ENCODE measurements at places on chromosomes 7 and 10. TPM values are rescaled to one million over a fixed set of nuclear protein-coding genes. Genes with fewer than 3 reads are reported as not detected.

Gene FRMPD2
- total RNA-seq, result 1.2 TPM

Gene FEZF1
- not detected for total RNA-seq

Gene RBAK
- total RNA-seq, result 6.9 TPM

Gene PRRT4
- 1.1 TPM for total RNA-seq

Gene AKR1C3
- total RNA-seq, result 42.1 TPM

Gene LRRC4
- 2.9 TPM for total RNA-seq

GRCh38 chr10:92242910-92243671 is 47.8 kb downstream of the CPEB3 start:
- H3K4me1 ChIP-seq, result peaks cover 27% of the 10 kb centered on the region
- H3K4me3 ChIP-seq, result peak overlapping the region; percentile 73
- peak overlapping the region; percentile 92 for H3K27ac ChIP-seq
- no peaks in the 10 kb centered on the region for H3K36me3 ChIP-seq
- DNase-seq, result peak; percentile 69
- no peaks in the 10 kb centered on the region for H3K27me3 ChIP-seq

DNA sequence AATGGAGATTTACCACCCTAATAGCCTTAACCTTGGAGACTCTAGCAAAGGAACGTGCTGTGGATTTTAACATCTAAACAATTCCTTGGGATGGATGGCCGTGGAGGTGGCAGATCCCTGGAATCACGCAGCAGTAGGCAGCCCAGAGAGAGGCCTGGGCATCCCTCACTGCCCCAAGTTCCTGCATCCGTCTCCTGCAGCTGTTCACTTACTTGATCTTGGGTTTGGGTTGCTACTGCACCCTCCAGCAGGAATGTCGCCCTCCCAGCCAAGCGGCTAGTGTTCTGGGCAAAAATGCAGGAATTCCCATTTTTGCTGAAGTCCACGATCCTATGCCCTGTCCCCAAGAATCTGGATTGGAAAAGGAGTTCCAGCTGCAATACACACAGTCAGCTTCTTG is 166.7 kb upstream of the SH2B2 start:
- no peak for DNase-seq
- H3K36me3 ChIP-seq, result peaks cover 22% of the 10 kb centered on the region
- no peaks in the 10 kb centered on the region for H3K27me3 ChIP-seq
- peaks cover 3% of the 10 kb centered on the region for H3K4me1 ChIP-seq

DNA sequence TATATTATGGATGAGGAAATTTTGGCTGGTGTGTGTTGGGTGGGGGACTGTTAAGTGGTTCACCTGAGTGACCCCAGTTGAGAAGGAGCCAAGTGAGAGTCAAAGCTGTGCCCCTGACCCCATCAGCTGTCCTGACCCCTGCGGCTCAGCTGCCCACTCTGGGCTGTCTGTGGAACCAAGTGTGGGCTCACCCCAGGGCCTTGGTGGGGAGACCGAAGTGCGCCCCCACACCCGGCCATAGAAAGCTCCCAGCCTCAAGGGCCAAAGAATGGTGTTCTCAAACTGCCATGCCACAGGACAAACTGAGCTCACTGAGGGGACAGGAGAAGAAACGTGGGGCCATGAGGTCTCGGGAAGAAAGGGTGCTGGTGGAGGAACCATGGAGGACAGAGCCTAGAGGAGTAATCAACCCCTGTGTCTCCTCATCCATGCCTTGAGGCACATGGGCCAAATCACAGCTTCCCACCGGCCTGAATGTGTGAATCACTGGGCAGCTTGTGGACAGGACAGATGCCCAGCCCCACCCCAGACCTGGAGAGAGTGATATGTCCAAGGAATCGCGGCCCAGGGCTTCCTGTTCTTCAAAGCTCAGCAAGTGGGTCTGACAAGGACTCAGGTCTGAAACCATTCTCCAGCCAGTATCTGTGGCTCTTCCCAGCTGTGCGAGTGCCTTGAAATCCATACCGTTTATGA is 86.2 kb upstream of the CACUL1 start:
- no peak overlapping the region for H3K27ac ChIP-seq
- DNase-seq, result no peak
- H3K36me3 ChIP-seq, result no peaks in the 10 kb centered on the region
- H3K4me3 ChIP-seq, result no peak overlapping the region
- no peaks in the 10 kb centered on the region for H3K27me3 ChIP-seq

DNA sequence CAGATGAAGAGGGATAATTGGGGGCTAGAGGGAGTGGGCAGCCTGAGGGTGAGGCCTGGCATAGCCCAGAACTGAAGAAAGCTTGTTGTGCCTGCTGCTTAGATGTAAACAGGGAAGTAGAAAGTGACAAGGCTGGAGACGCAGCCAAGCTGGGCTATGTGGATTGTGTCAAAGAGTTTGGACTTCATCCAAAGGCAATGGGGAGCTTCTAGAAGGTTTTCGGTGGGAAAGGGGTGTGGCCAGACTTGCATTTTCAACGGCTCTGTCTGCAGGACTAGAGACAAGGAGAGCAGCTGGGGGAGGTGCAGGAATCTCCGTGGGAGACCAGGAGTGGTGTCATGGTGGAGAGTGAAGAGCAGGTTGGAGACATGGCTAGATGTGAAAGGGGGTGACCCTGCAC is 48.8 kb downstream of the GOLGA7B start:
- no peaks in the 10 kb centered on the region for H3K36me3 ChIP-seq
- no peaks in the 10 kb centered on the region for H3K27me3 ChIP-seq
- no peak overlapping the region for H3K4me3 ChIP-seq

DNA sequence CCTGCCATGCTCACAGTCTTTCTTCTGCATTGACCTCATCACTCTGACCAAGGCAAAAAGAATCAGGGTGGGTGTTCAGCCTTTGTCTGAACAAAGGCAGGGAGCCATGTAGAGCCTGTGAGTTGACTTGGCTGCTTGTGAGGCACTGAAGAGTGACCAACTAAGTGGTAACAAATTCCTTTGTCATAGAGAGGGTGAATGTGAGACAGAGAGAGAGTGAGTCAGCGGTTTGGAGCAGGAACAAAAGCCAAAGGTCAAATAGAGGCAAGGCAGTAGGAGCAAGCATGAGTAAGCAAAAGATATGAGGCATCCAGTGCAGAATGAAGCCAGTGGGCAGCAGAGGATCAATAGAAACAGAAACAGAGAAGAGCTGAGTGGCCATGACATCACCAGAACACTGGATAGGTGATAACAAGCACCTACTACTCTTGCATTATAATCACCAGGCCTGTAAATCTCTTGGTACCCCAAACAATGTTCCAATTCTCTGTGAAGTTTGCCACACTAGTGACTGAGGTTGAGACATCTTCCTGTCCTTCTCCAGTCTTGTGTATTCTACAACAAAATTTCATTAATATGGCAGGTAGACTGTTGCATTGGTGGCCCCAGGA is 116.2 kb upstream of the LAMB4 start:
- peak; percentile 59 for DNase-seq
- no peak overlapping the region for H3K27ac ChIP-seq
- H3K36me3 ChIP-seq, result no peaks in the 10 kb centered on the region
- no peak overlapping the region for H3K4me3 ChIP-seq
- no peaks in the 10 kb centered on the region for H3K27me3 ChIP-seq

- no peak overlapping the region for H3K27ac ChIP-seq
- no peak for DNase-seq
- no peaks in the 10 kb centered on the region for H3K27me3 ChIP-seq
- no peak overlapping the region for H3K4me3 ChIP-seq
- no peaks in the 10 kb centered on the region for H3K36me3 ChIP-seq
These were observed 9.2 kb downstream of the CLEC2L start for GRCh38 chr7:139532636-139533155.

DNA sequence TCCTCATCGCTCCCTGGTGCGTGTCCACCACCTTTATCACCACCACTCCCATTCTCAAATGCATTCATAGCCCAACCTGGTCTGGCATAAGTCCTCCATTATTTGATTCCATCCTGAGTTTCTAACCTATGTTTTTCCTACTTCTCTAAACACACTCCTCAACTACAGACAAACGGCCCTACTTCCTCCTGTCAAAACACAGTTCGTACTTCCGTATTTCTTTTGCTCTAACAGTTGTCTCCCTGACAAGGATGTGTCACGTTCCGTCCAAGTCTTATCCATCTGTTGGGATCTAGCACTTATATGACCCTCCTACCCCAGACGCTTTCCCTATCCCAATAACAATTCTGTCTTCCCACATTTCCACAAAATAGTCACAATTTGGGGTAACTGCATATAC is 46.8 kb downstream of the DOCK4 start:
- DNase-seq, result no peak
- no peaks in the 10 kb centered on the region for H3K36me3 ChIP-seq

DNA sequence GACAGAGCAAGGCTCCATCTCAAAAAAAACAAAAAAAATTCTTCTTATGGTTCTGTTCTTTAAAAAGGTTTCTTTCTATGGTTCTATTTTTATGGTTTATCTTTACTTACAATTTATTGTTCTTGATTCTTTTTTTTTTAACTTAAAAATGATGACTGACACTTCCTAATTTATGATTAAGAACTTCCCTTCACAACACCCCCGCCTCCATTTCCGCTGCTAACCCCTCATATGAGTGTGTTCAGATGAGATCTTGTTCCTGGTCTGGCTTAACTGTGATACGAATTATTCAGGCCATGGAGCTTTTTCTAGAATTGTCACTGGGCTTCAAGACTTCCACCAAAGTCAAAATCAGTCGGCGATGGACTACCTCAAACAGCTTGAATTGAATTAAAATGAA is 33.9 kb downstream of the PTER start:
- H3K27me3 ChIP-seq, result no peaks in the 10 kb centered on the region
- no peak overlapping the region for H3K4me3 ChIP-seq
- no peak overlapping the region for H3K27ac ChIP-seq
- no peaks in the 10 kb centered on the region for H3K4me1 ChIP-seq
- no peaks in the 10 kb centered on the region for H3K36me3 ChIP-seq

DNA sequence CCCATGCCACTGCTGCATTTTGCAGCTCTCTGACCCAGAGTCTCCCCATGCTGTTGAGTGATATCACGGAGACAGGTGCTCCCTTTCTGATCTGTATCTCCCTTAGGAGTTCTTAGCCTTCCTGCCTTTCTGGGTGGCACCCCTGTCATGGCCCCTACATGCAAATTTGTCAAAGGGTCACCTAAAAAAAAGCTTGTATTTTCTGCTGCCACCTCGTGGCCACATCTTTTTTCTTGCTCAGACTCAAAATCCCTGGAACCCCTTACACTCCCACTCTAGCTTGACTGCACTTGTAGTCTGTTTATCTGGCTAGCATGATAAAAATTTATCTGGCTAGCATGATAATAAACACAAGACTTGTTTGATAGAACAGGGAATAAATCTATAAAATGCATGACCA is 809.1 kb downstream of the SORCS1 start:
- no peak for DNase-seq
- H3K4me1 ChIP-seq, result no peaks in the 10 kb centered on the region
- no peaks in the 10 kb centered on the region for H3K36me3 ChIP-seq
- no peaks in the 10 kb centered on the region for H3K27me3 ChIP-seq
- H3K27ac ChIP-seq, result no peak overlapping the region

- H3K36me3 ChIP-seq, result no peaks in the 10 kb centered on the region
- H3K27ac ChIP-seq, result no peak overlapping the region
- no peak overlapping the region for H3K4me3 ChIP-seq
- no peaks in the 10 kb centered on the region for H3K4me1 ChIP-seq
- no peaks in the 10 kb centered on the region for H3K27me3 ChIP-seq
These were observed 84.9 kb upstream of the TCERG1L start for GRCh38 chr10:131396121-131397050.

DNA sequence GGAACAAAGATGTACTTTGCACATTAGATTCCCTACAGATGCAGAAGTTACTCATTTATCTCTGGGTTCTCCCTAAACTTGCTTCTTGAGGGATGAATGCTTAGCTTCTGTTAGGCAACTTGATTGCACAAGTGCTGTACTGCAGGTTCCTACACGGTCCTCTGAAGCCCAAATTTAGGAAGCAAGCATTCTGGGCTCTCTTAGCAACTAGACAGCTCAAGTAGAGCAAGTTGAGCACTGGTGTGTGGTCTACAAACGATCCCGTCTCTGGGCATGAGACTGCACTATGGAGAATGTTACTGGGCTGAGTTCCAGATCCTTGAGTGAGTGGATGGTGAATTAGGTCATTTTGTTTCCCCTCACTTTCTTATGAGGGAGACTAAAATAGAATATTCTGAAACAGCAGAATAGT is 14.3 kb downstream of the SEMA3D start:
- no peaks in the 10 kb centered on the region for H3K36me3 ChIP-seq
- no peaks in the 10 kb centered on the region for H3K27me3 ChIP-seq
- no peak overlapping the region for H3K27ac ChIP-seq
- no peak for DNase-seq

GRCh38 chr10:17645621-17646345 is 1.8 kb downstream of the STAM start:
- H3K36me3 ChIP-seq, result no peaks in the 10 kb centered on the region
- DNase-seq, result no peak
- H3K4me3 ChIP-seq, result peak overlapping the region; percentile 87
- H3K27ac ChIP-seq, result peak overlapping the region; percentile 95
- peaks cover 4% of the 10 kb centered on the region for H3K27me3 ChIP-seq

DNA sequence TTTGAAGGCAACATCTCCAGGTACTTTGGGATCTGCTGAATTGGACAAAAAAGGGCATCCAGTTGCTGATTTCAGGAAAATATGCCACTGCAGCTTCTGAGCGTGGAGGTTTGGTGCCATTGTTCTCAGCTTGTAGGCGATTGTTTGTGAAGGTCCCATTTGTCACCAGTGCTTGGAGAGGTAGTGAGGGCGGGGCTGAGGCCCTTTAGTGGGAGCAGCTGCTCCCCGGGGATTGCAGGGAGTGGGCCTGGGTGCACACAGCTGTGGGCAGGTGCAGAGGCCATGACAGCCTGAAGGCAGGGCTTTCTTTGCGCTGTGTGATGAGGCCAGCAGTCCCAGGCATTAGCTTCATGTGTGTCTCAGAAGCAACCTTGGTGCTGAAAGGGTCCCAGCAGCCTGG is 3.9 kb downstream of the FAM20C start:
- no peak for DNase-seq
- H3K27me3 ChIP-seq, result no peaks in the 10 kb centered on the region
- H3K36me3 ChIP-seq, result peaks cover 39% of the 10 kb centered on the region
- no peak overlapping the region for H3K4me3 ChIP-seq

- H3K4me1 ChIP-seq, result no peaks in the 10 kb centered on the region
- H3K4me3 ChIP-seq, result no peak overlapping the region
- H3K36me3 ChIP-seq, result no peaks in the 10 kb centered on the region
- H3K27me3 ChIP-seq, result no peaks in the 10 kb centered on the region
These were observed 183.6 kb downstream of the TCF7L2 start for GRCh38 chr10:113133497-113134115.

DNA sequence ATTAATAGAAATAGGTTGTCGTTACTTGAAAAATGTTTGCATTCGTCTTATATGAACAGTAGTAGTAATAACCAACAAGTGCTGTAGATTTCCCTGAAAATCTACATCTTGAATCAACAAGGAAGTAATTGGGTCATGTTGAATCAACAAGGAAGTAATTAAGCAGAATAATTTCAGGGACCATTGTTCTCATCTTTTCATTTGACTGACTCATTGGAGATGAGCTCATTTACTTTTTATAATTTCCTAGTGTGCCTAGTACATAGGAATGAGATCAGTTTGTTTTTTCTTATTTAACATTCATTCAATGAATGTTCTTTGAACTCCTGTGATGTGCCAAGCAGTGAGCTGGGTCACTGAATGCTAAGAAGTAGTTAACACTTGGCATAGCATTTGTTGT is 8.2 kb downstream of the CLDN12 start:
- H3K27me3 ChIP-seq, result no peaks in the 10 kb centered on the region
- DNase-seq, result no peak
- H3K36me3 ChIP-seq, result peaks cover 41% of the 10 kb centered on the region
- no peak overlapping the region for H3K4me3 ChIP-seq

Measured in right atrium auricular region (tissue), 2 donors.